ENCODE measurements at places on chromosomes 6 and 20. TPM values are rescaled to one million over a fixed set of nuclear protein-coding genes. Genes with fewer than 3 reads are reported as not detected.
A peak's percentile ranks its signal among the peaks of the same experiment; 100 is the strongest.

DNA sequence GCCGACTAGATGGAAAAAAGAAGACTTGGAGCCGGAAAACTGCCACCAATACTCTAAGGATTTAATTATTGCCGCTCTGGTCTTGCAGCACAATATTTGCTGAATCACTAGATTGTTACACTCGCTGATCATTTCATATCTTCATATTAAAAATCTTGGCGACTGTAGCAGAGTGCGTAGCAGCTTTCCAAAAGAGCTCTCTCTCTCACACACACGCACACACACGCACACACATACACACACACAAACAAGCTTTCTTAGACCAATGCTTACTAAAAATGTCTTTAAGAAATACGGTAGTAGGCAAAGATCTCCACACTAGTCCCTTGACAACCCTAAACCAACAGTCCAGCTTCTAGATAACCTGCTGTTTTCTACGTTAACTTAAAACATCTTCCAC, 7.7 kb downstream of the GRIK2 start:
- H3K4me3 ChIP-seq: no peak overlapping the region
- no peaks in the 10 kb centered on the region for H3K27me3 ChIP-seq
- DNase-seq: no peak

DNA sequence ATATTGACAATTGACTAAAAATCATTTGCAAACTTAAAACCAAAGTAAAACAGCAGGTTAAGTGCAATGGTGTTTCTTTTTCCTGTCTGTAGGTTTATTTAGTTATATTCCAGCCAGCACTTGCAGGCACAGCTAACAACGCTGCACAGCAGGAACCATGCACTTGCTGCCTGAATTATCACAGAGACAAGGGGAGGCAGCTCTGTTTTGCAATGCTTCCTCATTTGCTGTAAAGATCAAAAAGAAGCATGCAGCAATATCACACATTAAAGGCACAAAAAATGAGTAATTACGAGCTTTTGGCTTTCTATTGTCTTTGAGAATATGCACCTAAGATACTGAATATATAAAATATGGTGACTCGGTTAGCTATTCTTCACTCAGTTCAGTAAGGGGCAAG, 241.9 kb downstream of the EPHA7 start:
- H3K27ac ChIP-seq: no peak overlapping the region
- no peaks in the 10 kb centered on the region for H3K36me3 ChIP-seq
- no peaks in the 10 kb centered on the region for H3K27me3 ChIP-seq
- H3K4me1 ChIP-seq: no peaks in the 10 kb centered on the region
- H3K4me3 ChIP-seq: no peak overlapping the region
- DNase-seq: no peak

DNA sequence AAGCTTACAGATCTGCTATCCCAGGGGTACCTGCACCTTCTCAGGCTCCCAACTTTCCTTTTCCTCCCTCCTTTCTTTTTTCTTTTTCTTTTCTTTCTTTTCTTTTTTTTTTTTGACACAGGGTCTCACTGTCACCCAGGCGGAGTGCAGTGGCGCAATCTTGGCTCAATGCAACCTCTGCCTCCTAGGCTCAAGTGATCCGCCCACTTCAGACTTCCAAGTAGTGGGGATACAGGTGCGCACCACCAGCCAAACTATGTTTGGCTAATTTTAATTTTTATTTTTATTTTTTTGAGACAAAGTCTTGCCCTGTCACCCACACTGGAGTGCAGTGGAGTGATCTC, 36.0 kb downstream of the PIM1 start:
- peak overlapping the region; percentile 83 for H3K27ac ChIP-seq
- H3K36me3 ChIP-seq: no peaks in the 10 kb centered on the region
- no peaks in the 10 kb centered on the region for H3K27me3 ChIP-seq
- peaks cover 70% of the 10 kb centered on the region for H3K4me1 ChIP-seq
- no peak overlapping the region for H3K4me3 ChIP-seq

- DNase-seq: no peak
- no peak overlapping the region for H3K4me3 ChIP-seq
- H3K4me1 ChIP-seq: no peaks in the 10 kb centered on the region
Observed at GRCh38 chr6:113385020-113385431, 472.1 kb upstream of the MARCKS start.

- H3K36me3 ChIP-seq: no peaks in the 10 kb centered on the region
- no peak overlapping the region for H3K4me3 ChIP-seq
- no peak for DNase-seq
- H3K27me3 ChIP-seq: no peaks in the 10 kb centered on the region
Observed at GRCh38 chr6:162123797-162124196, 603.8 kb downstream of the PRKN start.

TTLL9 gene
- total RNA-seq: not detected

DNA sequence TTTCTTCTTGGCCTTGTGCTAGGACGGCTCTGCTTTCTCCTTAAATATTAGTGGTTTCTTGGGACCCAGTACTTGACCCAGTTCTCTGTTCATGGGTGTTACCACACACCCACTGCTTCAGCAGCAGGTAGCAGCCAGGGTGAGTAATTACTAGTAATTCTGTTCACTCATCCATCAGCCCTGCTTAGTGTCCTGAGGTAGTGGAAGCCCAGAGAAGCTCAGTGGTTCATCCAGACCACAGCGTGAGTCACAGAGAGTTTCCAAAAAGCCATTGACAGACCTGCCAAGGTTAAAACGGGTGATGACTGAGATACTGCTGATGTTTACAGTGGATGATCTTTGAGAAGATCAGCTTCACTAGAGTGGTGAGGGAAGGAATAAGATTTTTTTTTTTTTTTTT, 51.7 kb upstream of the HINT3 start:
- H3K27me3 ChIP-seq: no peaks in the 10 kb centered on the region
- H3K4me3 ChIP-seq: no peak overlapping the region
- DNase-seq: no peak
- peaks cover 4% of the 10 kb centered on the region for H3K36me3 ChIP-seq

GRCh38 chr6:90118581-90118980, 178.1 kb downstream of the BACH2 start:
- no peak for DNase-seq
- H3K27ac ChIP-seq: no peak overlapping the region
- H3K4me1 ChIP-seq: no peaks in the 10 kb centered on the region

- no peak overlapping the region for H3K27ac ChIP-seq
- no peaks in the 10 kb centered on the region for H3K27me3 ChIP-seq
- H3K36me3 ChIP-seq: no peaks in the 10 kb centered on the region
- no peak overlapping the region for H3K4me3 ChIP-seq
Observed at GRCh38 chr6:153073841-153074240, 57.2 kb downstream of the RGS17 start.

DNA sequence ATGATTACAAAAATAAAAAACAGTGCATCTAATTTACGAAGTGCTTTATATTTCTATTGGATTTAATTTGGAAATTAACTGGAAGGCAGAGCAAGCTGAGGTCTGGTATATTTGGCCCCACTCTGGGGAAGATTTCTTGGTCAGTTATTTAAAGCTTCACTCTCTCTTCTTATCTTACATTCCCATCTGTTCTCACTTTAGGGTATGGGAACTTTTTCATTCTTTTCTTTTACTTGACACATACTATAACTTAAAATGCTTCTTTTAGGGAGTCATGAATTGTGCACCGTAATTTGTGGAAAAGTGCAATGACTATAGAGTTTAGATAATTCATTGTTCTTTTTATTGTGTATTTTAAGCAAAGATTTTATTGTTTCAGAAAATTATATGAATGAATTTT, 170.4 kb downstream of the BCKDHB start:
- H3K36me3 ChIP-seq: no peaks in the 10 kb centered on the region
- peak; percentile 9 for DNase-seq
- H3K4me1 ChIP-seq: peaks cover 3% of the 10 kb centered on the region
- no peak overlapping the region for H3K4me3 ChIP-seq
- no peaks in the 10 kb centered on the region for H3K27me3 ChIP-seq
- no peak overlapping the region for H3K27ac ChIP-seq

ATP6V1G2 gene
- total RNA-seq: 0.47 TPM

GRCh38 chr6:88368071-88368787, 202.1 kb upstream of the CNR1 start:
- H3K4me1 ChIP-seq: peaks cover 19% of the 10 kb centered on the region
- no peaks in the 10 kb centered on the region for H3K27me3 ChIP-seq
- no peak overlapping the region for H3K27ac ChIP-seq
- no peaks in the 10 kb centered on the region for H3K36me3 ChIP-seq

DNA sequence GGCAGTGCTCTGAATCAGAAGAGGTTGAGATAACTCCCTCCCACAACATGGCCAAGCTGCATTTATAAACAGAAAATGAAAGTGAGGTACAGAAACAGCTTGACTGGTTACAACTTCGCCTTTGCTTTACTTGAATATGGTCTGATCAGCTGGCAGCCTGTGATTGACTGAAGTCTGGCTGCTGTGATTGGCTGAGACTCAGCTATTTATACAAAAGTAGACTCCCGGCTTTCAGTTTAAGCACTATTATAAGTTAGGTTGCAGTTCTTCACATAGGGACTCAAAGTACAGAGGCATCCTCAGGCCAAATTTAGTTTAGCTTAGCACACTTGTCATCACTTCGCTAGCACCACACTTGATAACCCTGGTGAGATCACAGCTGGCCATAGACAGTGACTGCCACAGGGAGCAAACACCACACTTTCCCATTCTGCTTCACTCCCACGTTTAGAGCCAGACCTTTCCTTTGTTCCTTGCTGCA, 362.6 kb downstream of the EPM2A start:
- no peaks in the 10 kb centered on the region for H3K27me3 ChIP-seq
- no peaks in the 10 kb centered on the region for H3K36me3 ChIP-seq
- H3K4me1 ChIP-seq: no peaks in the 10 kb centered on the region
- no peak for DNase-seq

DNA sequence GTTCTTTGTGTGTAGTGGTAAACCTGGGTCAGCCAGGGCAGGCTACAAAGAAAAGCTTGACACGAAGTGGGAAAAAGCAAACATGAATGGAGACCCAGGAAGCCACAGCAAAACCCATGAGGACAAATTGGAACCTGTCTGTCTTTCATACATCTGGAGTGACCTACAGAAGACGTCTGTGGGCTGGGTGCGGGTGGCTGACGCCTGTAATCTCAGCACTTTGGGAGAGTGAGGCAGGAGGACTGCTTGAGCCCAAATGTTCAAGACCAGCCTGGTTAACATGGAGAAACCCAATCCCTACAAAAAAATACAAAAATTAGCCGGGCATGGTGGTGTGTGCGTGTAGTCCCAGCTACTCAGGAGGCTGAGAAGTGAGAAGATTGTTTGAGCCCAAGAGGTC, 114.8 kb downstream of the PRND start:
- H3K4me3 ChIP-seq: no peak overlapping the region
- no peaks in the 10 kb centered on the region for H3K4me1 ChIP-seq
- no peak for DNase-seq

RIMS1 gene
- total RNA-seq: not detected

LBP gene
- 0.11 TPM for total RNA-seq

HEBP2 gene
- 64.7 TPM for total RNA-seq

- H3K4me3 ChIP-seq: no peak overlapping the region
- no peaks in the 10 kb centered on the region for H3K4me1 ChIP-seq
- DNase-seq: no peak
- H3K27ac ChIP-seq: no peak overlapping the region
- H3K36me3 ChIP-seq: no peaks in the 10 kb centered on the region
Observed at GRCh38 chr6:117276778-117277316, 11.5 kb downstream of the VGLL2 start.

DNA sequence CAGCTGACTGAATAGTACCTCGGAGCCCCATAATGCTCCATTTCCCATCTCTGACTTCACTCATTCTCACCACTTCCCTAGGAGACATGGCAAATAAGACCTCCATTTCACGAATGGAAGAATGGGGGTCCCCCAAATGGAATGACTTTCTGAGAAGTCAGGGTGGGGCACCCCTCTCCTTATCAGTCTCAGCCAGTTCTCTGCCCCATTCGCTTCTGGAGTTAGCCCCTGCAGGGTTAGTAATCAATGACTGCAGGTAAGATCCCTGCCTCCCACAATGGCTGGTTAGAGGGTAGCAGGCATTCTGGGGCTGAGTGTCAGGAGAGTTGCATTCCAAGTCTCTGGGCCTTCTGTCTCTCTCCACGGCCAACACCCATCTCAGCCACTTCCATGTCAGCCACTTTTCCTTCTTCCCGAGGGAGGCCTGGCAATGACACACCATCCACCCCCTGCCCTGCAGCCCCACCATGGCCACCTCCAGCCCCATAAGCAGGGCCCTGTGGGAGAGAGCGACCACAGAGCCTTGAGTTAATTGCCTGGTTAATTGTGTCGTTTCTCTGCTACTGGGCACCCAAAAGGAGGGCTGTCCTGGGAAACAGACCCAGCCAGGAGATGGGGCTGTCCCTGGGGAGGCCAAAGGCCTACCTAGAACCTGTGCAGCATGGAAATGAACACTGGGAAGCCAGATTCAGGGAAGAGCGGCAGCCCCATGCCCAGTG, 13.4 kb downstream of the CCDC167 start:
- peak; percentile 21 for DNase-seq
- no peak overlapping the region for H3K4me3 ChIP-seq
- H3K27ac ChIP-seq: no peak overlapping the region
- peaks cover 25% of the 10 kb centered on the region for H3K4me1 ChIP-seq

DNA sequence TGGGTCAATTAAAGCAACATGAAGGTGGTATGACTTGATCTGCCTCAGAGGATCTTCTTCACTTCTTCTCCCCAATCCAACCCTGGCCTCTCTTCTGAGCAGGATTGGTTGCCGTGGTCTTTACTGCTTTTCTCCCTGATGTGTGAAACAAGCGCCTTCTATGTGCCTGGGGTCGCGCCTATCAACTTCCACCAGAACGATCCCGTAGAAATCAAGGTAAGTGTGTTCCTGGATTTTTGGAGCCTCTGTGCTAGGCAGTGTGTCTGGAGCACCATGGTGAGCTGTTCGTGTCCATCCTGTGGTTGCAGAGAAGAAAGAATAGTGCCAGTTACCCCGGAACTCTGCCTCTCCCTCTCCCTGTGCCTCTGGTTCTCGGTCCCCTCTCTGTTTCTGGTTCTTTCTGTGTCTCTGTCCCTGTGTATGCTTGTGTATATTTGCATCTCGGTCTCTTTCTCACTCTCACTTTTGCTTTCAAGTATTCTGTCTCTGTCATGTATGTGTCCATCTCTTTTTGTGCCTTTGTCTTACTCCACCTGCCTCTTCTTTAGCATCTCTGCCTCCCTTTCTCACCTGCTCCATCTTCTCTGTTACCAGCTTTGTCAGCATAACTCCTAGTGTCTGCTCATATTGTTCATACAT, 23.5 kb downstream of the TM9SF4 start:
- H3K27me3 ChIP-seq: no peaks in the 10 kb centered on the region
- DNase-seq: no peak
- no peaks in the 10 kb centered on the region for H3K4me1 ChIP-seq
- H3K4me3 ChIP-seq: no peak overlapping the region
- H3K36me3 ChIP-seq: peaks cover 57% of the 10 kb centered on the region
- no peak overlapping the region for H3K27ac ChIP-seq

DNA sequence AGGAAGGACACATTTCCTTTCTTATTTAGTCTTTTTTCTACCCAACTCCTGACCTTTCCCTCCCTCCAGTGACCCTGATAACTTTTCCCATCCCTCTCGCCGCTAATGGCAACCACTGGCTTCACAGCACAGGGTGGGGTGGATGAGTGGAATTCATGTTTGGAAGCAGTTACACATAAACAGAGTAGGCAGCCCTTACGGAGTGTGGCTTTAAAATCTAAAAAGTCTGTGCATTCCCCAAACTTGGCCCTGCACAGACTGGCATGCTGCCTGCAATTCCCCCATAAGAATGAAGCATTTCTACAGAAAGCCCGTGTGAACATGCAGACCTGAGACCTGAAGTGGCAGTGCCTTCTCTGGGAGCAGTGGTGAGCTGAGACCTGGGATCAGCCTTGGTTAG, 275.9 kb upstream of the PRND start:
- no peak overlapping the region for H3K27ac ChIP-seq
- peaks cover 9% of the 10 kb centered on the region for H3K27me3 ChIP-seq
- H3K4me3 ChIP-seq: no peak overlapping the region
- no peaks in the 10 kb centered on the region for H3K4me1 ChIP-seq
- DNase-seq: no peak
- no peaks in the 10 kb centered on the region for H3K36me3 ChIP-seq

All from K562 (cell line).